Right hindlimb (tissue), 1 donor: ENCODE measurements at places on chromosomes 16 and 17.

DNA sequence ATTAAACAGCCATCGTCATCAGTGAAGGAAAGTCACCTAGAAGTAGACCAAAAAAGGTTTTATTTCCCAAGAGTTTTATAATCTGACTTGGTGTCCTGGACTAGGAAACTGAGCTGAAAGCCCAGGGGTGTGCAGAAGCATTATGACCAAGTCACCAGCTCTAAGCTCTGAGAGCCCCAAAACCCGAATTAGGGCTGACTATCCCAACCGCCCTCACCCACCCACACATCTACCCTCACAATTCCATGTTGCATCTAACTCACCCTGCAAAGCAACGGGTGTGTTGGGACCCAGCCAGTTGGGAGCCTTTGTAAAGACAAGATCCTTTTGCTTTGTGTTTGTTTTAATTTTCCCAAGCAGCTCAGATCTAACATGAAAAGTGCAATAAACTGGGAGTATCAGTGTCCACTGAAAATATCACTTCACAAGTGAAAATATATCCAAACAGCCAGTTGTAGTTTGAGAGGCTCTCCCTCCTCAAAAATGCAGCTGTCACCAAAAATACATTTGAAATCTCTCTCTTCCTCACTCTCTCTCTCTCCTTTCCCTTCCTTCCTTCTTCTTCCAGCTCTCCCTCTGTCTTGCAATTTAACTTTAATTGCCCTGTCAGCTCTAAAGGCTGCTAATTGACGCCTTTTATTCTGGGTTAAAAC is 16.2 kb upstream of the NOG start:
- no peak for DNase-seq

GRCh38 chr16:3115003-3115402 is 2.6 kb downstream of the ZNF205 start:
- DNase-seq: no peak

DNA sequence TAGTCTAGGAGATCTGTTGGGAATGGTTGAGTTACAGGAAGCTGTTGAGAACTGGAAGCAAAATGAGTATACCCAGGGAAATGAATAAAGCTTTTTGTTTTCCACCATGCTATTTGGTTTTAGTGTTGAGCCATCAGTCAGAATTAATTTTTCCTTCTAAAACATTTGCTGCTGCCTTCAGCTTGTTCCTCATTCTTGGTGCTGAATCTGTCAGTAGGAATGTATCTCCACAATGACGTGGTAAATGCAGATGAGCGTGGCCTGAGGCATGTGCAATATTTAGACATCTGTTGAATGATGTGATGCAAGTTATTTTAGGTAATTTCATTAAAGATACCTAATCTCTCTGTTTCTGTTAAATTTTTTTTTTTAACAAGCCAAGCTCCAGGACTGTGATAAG is 10.9 kb downstream of the HAPSTR1 start:
- DNase-seq: no peak

- no peak for DNase-seq
Observed at GRCh38 chr17:16283705-16284104, 66.7 kb downstream of the PIGL start.

GRCh38 chr17:55254375-55254774 is 10.4 kb upstream of the HLF start:
- no peak for DNase-seq

- peak; percentile 39 for DNase-seq
Observed at GRCh38 chr16:19294156-19294649, 8.7 kb downstream of the CLEC19A start.

DNA sequence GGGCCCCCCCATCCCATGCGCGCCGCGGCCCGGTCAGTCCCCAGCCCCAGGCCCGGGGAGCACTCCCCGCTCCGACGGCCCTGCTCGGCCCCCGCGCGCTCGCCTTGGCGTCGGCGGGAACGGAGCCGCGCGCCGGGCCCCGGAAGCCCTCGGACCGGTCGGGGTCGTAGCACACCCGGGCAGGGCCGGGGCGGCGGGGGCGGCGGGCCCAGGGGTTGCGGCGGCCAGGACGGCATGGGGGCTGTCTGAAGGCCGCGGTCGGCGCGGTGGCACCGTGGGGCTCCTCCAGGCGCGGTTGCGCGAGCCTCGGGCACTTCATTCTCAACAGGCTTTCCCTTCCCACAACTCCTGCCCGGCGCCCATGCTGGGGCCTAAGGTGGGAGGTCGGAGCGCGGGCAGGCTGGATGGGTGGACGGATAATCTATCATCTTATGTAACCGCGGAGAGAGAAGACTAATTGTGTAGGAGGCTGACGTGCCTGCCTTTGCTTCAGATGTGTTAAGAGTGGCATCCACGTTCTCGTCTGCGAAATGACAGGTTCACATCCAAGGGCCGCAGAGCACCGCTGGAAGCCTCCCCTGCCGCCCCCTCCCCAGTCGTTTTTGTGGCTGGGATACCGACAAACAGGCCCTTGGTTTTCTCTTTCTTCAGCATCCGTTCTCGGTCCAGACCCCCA is 708 bp downstream of the BAIAP2 start:
- DNase-seq: no peak

- DNase-seq: no peak
Observed at GRCh38 chr17:34412534-34412933, 49.5 kb upstream of the CCL1 start.

GRCh38 chr17:29376667-29377270 is 13.4 kb upstream of the TAOK1 start:
- DNase-seq: peak; percentile 40

GRCh38 chr17:60173304-60173819 is 23.6 kb downstream of the CA4 start:
- no peak for DNase-seq

- no peak for DNase-seq
Observed at GRCh38 chr17:52064791-52065211, 93.7 kb downstream of the CA10 start.

- DNase-seq: peak; percentile 66
Observed at GRCh38 chr16:67244387-67245185, 2.7 kb downstream of the FHOD1 start.

- peak; percentile 30 for DNase-seq
Observed at GRCh38 chr17:74758848-74759168, 10.4 kb downstream of the NHERF1 start.

DNA sequence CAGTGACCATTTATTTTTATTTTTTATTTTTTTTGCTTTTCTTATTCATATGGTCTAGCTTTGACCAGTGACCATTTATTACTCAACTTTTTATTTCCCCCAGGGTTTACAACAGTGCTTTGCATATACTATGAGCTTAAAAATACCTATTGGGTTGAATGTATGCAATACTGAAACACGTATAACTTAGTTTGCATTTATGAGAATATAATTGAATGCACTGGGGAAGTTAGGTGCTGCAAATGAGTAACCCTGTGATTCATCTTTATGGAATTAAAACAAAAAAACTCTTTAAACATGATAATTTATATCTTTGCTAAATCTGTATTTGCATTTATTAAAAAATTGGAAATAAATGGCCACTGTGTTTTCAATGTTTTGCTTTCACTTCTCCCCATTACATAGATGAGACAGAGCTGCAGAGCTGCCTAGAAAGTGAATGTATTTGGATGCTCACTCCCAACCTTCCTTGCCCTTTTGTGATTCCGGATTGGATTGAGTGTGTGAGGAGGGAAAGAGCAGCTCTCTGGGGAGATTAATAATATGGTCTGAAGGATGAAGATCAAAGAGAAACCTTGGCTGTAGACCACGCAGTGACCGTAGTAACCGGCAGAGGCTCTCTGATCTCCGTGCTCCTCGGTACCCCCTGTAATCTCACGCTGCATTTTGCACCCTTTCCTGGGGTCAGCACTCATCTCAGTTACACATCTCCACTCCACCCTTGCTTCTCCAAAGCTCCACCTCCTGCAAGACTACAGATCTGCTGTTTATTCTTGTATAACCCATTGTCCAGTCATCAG is 14.3 kb downstream of the TMEM100 start:
- DNase-seq: no peak
